ENCODE measurements at places on chromosomes 4 and X.

DNA sequence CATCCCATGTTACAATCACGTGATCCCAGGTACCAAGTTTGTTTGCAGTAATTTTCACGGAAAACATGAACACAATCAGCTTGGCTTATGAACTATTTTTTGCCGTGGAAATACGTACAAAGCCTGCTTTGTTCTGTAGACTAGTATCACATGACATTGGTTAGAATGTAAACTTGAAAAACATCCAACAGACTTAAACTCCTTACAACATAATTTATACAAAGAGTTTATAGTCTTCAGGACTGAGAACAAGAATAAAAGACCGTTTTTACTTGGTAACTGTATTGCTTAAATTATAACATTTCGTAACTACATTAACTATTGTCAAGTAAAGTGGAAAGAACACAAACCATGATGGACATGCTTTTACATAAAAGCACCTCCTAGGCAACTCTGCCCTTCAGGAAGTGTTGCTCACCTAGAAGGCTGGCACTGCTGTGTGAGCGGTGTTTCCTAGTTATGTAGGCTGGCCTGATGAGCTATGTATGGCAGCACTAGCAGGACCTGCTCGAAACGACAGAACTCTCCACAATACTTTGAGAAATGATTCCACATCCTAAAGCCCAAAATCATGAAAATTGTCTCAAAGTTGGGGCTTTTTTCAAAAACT, 41.8 kb upstream of the WDR1 start:
- no peak for DNase-seq

- DNase-seq: no peak
These were observed 56.9 kb downstream of the OPHN1 start for GRCh38 chrX:68376373-68376772.

DNA sequence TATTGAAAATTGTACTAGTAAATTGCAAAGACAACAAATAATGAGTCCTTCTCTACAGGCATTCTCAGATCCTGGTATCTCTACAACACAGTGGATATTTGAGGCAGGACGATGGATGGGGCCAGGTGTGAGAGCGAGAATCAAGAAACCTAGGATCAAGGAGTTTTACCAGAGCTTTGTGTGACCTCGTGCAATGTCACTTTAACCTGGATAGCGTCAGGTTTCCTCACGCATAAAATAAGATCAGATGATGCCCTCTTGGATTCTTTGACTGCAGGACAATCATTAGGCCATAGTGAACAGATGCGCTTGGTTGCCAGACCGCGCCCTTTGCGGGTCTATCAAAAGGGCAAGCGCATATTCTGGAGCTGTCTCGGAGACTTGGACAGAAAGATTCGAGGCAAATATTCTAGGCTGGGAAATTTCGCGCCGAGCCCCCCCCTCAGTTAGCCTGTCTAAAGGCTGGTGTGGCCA, 66.6 kb downstream of the FBXO8 start:
- DNase-seq: no peak

GRCh38 chr4:182577411-182577810, 334.2 kb downstream of the TENM3 start:
- no peak for DNase-seq

GRCh38 chr4:41296995-41297394, 40.3 kb downstream of the UCHL1 start:
- DNase-seq: no peak

- no peak for DNase-seq
These were observed 488 bp downstream of the TBC1D25 start for GRCh38 chrX:48540028-48540375.

- no peak for DNase-seq
These were observed 127.2 kb downstream of the UBE2K start for GRCh38 chr4:39825090-39825489.

GRCh38 chr4:145480257-145480656, 1.4 kb upstream of the SMAD1 start:
- no peak for DNase-seq

DNA sequence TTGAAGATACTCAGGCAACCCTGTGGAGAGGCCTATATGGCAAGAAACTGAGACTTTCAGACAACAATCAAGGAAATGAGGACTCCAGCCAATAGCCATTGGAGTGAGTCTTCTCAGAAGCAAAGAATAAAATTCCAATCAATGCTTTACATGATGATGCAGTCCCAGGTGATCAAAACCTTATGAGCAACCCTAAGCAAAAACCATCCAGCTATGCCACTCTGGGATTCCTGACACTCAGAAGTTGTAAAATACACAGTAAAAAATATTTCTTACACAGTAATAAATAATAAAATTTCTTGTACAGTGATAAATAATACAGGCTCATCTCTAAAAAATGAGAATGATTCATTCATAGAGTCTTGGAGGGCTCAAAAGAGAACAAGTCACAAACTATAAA, 150.6 kb downstream of the IL15 start:
- no peak for DNase-seq

GRCh38 chr4:128338634-128339355, 51.2 kb upstream of the PGRMC2 start:
- peak; percentile 94 for DNase-seq

DNA sequence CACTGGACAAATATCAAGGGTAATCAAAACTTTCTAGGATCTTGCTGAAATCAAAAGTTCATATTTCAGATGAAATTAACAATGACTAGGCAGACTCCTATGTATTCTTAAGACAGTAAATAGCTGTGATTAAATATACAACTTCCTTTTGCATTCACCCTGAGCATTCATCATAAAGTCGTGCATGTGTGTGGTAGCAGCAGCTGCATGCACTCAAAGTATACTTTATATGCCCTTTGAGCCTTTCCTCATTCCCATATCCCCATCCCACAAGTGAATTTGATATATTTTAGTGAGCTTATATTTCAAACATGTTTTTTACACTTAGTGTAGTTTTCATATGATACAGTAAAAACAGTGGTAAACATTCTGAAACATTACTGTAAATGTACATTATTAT, 959.0 kb downstream of the C4orf33 start:
- no peak for DNase-seq

DNA sequence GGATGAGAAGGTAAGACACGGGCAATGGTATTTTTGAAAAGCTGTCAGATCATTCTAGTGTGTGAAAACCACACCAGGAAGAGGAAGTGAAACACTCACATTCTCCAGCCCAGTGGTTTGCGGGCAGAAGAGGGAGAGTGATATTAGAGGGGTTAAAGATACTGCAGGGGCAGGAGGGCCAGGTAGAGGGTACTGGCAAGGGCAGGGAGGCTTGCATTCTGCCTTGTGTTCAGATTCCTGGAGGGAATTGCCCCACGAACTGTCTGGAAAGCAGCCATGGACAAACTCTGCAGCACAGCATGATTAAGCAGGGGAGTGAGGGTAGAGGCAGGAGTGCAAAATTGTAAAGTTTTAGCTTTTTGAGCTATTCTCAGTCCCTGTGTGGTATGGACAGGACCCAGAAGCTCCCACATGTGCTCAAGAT, 30.9 kb downstream of the NIPAL1 start:
- no peak for DNase-seq

- no peak for DNase-seq
These were observed 25.4 kb upstream of the TBC1D9 start for GRCh38 chr4:140781596-140781995.

- no peak for DNase-seq
These were observed 78.1 kb upstream of the PAGE3 start for GRCh38 chrX:55342533-55343501.
